NB4 (cell line): ENCODE measurements at places on chromosomes 3 and 15.
A peak's percentile ranks its signal among the peaks of the same experiment; 100 is the strongest.

GRCh38 chr15:74826364-74826819 is at the start of gene CPLX3:
Gene CPLX3, plus strand, starts transcription at chr15:74826627. Its CDS starts 77 bp downstream, at chr15:74826704.
- peak; percentile 49 for DNase-seq

- DNase-seq, result no peak
Observed at GRCh38 chr3:168951368-168951767, 712.1 kb downstream of the MECOM start.

GRCh38 chr3:162678941-162679340 is 1182.3 kb downstream of the OTOL1 start:
- DNase-seq, result no peak

- DNase-seq, result peak; percentile 16
Observed at GRCh38 chr3:47888986-47889757, 86.2 kb downstream of the DHX30 start.

- peak; percentile 10 for DNase-seq
Observed at GRCh38 chr3:111080413-111080812, 8.8 kb downstream of the NECTIN3 start.

DNA sequence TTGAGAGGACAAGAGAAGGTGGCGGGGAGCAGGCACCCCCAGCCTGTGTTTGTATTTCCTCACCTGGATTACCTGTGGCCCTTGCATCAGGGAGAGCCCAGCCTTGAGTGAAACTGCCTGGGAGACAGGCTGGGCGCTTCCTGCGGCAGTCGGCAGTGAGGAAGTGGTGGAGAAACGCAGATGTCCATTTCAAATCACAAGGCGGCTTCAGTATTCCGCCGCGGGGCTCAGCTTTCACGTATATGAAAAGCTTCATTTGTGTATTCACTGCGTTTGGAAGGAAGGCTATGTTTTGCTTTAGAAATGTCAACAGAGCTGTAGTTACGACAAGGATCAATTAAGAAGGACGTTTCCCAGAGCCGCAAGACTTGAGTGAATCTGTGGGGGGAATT is 167.4 kb upstream of the CTDSPL start:
- DNase-seq, result no peak

- DNase-seq, result no peak
Observed at GRCh38 chr3:188468196-188468595, 314.2 kb downstream of the LPP start.

- peak; percentile 57 for DNase-seq
Observed at GRCh38 chr3:32778389-32778788, 39.4 kb upstream of the TRIM71 start.

DNA sequence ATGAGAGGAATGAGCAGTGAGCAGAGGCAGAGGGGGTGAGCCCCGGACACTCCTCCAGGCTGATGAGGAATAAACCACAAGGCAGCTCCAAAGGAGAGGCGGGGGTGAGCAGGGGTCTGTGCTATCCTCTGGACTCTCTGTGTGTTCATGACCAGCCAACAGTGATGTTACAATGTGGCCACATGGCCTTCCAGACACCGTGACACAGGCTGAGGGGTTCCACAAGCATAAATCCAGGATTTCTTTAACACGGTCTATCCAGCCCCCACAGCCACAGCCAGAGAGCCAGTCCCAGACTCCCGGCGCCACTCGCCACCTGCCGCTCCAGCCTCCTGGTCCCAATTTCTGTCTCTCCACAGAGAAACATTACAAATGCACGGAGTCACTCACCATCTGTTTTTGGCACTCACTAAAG is 24.4 kb downstream of the XXYLT1 start:
- DNase-seq, result no peak

- DNase-seq, result no peak
Observed at GRCh38 chr15:94451466-94451865, 220.1 kb downstream of the MCTP2 start.

GRCh38 chr3:179852142-179852905 is 184.4 kb downstream of the PEX5L start:
- DNase-seq, result peak; percentile 54

DNA sequence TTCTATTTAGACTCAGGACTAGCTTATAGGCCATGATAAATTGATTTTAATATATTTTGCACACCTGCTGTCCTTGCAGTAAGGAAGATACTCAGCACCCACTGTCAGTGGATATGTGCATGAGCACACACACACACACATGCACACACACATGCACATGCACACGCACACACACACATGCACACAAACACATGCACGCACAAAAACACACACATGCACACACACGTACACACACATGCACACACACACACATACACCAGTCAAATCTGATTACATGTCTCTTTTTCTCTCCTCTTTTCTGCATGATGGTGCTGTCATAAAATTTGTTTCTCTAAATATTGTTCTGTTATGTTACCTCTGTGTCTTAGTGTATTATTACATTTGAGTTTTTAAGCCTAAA is 87.3 kb upstream of the OSTN start:
- DNase-seq, result no peak

GRCh38 chr3:10338591-10339353 is 17.9 kb upstream of the SEC13 start:
- DNase-seq, result no peak

DNA sequence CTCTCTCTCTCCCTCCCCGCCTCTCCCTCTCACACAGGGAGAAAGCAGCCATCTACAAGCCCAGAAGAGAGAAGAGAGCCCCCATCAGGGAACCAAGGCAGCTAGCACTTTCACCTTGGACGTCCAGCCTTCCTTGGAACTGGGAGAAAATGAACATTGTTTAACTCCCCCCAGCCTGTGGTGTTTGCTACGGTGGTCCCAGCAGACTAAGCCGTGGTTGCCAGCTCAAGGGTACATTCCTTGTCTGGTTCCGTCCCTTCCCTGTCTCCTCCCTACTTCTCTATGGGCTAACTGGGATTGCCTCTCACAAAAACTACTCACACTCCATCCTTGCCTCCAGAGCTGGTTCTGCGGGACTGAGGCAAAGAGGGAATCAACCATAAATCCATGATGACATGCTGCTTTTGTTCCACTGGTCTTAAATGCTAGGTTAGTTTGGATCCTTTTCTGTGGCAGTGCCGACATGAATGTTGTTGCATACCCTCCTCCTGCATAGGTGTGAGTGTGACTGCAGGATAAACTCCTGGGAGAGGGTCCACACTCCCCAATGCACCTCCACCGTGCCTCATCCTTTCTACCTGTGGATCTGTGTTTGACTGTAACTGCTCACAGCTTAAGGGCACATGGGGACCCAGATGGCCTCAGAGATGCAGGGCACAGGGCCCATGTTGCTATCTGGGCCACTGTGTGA is 12.0 kb downstream of the C3orf22 start:
- DNase-seq, result no peak

GRCh38 chr3:16113704-16114103 is 60.8 kb upstream of the GALNT15 start:
- DNase-seq, result no peak

DNA sequence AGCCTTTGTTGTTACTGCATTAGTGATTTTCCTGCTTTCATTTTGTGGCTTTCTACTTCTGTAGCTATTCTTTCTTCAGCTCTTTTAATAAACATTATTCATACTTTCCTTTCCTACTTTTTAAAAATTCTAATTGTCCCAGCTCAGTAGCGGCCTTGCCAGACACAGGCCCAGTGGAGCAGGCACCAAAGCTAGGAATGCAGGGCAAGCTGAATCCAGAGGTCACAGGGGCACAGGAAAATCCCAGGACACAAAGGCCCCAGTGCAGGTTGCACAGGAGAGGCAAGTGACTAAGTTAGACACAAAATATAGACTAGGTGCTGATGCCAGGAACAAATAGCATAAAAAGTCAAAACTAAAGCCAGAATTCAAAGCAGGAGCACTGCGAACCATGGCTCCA is 49.0 kb upstream of the CCDC80 start:
- DNase-seq, result no peak

DNA sequence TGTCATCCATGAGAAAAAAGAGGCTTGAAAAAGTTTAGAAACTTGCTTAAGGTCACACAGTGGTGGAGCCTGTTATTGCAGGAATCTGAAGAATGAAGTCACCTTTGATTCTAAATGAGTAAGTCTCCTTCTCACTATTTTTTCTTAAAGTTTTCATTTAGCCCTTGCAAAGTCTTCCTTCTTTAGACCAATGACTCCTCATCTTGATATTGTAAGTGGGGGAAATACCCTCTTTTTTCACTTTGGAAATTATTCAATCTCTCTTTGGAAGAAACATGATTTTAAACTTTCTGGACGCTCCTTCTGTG is 787 bp upstream of the SLMAP start:
- peak; percentile 72 for DNase-seq

GRCh38 chr15:51189669-51190385 is 95.1 kb upstream of the TNFAIP8L3 start:
- no peak for DNase-seq

DNA sequence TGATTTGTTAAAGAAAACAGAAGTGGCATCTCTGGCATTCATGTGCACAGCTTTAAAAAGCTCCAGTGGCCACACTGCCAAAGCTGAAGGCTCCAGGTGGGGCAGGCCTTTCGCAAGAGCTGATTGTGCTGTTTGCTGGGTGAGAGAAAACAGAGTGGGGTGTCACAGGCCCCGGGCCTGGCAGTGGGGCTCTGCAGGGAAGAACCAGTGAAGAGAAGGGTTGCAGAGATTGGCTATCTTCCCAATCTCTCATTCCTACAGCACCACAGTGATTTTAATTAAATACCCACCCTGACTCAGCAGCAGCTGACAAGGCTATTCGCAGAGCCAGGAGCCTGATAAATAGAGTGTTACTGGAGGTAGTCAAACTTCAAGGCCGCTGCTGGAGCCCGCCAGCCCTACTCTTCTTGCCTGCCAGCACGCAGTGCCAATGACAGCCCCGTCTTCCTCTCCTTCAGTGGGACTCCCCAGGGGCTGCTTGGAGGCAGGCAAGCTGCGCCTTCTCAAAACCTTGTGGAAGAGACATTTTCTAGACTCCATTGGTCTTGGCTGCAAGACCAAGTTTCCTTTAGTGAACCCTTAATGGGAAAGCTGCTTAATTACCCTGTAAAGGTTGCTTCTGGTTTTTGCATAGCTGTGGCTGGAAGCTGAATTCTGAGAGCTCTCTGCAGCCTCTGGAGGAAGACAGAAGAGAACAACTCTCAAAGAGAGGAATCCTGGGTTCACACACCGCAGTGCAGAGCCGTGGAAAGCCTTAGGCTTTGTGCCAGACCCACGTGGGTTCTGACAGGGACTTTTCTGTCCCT is 225.8 kb upstream of the SLCO3A1 start:
- no peak for DNase-seq

DNA sequence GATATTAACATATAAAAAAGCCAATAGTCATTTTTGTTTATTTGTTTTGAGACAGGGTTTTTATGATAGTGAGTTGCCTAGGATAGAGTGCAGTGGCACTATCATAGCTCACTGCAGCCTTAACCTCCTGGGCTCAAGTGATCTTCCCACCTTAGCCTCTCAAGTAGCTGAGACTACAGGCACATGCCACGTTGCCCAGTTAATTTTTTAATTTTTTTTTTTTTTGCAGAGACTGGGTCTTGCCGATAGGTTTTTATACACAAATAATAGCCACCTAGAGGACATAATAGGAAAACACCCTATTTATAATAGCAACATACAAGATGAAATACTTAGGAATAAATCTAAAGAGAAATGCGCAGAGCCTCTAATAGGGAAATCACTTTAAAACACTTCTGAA is 13.3 kb downstream of the EIF3J start:
- no peak for DNase-seq

GRCh38 chr15:82571722-82572222 is 31.5 kb upstream of the RPS17 start:
- no peak for DNase-seq

- no peak for DNase-seq
Observed at GRCh38 chr15:27582726-27583410, 516.2 kb downstream of the OCA2 start.

DNA sequence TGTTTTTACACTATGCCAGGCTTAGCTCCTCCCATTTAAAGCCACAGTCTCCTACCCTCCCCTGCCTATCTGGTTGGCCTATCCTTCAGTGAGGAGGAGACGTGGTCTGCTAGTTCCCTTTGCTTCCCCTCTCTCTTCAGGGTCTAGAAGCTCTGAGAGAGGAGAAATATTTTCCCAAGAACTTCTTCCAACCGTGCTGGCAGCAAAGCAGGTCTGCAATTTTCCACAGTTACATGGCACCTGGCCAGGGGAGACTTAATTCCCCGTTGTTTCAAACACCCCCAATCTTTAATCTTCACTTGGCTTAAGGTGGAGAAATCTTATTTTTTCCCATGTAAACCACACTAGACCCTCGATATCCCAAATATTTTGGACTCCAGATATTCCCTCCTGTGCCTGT is 149.5 kb upstream of the MCTP2 start:
- DNase-seq, result no peak

DNA sequence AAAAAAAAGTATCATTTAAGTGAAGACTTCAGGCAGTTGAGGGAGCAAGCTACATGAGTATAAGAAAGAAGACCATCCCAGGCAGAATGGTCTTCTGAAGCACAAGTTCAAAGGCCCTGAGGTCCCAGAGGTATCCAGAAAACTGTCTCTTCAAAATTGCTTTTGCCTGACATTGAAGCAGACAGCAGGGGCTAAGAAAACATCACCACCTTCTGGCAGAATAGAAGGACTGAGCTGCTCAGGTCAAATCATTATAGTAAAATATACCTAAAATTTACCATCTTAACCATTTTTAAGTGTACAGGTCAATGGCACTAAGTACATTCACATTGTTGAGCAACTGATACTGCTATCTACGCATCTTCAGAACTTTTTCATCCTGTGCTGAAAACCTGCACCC is 16.4 kb downstream of the GPR160 start:
- DNase-seq, result peak; percentile 39

DNA sequence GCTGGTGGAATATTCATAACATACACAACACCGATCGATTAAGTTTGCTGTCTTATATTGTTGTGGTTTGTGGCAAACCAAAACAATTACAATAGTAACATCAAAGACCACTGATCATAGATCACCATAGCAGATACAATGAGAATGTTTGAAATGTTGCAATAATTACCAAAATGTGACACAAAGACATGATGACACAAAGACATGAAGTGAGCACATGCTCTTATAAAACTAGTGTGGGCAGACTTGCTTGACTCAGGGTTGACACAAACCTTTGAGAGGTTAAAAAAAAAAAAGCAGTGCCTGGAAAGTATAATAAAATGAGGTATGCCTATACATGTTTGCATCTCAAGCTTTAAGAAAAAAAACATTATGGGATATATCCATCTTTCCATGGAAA is 130.3 kb downstream of the NR1I2 start:
- peak; percentile 14 for DNase-seq

GRCh38 chr3:71831599-71831998 is 46.7 kb upstream of the PROK2 start:
- DNase-seq, result no peak

- DNase-seq, result no peak
Observed at GRCh38 chr3:179063945-179064560, 7.6 kb downstream of the ZMAT3 start.

- DNase-seq, result no peak
Observed at GRCh38 chr3:18111796-18112232, 313.3 kb downstream of the SATB1 start.

DNA sequence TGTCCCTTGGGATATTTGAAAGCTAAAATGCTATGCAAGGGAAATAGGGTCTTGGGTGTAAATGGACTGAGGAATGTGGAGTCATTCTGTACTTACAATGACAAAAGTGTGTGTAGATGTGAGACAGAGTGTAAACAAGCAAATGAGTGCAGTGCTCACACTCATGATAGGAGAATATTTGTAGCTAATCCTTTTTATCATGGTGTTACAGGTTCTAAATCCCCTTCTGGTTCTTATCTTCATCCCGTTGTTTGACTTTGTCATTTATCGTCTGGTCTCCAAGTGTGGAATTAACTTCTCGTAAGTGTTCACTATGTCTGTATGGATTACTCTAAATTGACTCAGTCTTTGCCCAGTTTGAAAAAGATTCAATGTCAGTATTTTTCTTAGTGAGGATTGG is 30.5 kb downstream of the SLC15A2 start:
- no peak for DNase-seq
